Peyer's patch (tissue), 4 donors: ENCODE measurements at places on chromosomes 2 and 18.

GRCh38 chr2:71725836-71726235 is 272.5 kb downstream of the DYSF start:
- DNase-seq: no peak

GRCh38 chr2:207796585-207797350 is 27.1 kb upstream of the FZD5 start:
- peak; percentile 64 for DNase-seq

- DNase-seq: no peak
Observed at GRCh38 chr2:19845323-19845920, 56.4 kb downstream of the TTC32 start.

DNA sequence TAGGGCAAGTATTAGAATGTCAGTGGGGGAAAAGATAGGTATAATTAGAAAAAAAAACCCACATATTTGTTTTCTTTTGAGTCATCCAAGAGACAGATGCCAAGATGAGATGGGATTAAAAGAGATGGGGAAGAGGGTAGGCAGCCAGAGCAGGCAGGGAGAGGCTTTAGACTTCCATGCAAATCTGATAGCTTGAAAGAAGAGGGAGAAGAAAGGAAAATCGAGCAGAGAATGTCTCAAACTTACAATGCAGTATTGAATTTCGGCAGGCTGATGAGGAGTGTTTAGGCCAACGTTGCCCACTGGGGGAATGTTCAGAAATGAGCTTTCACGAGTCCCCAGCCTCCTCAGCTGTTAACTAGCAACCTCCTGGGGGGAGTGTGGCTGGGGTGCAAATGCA is 91.3 kb downstream of the SPATS2L start:
- no peak for DNase-seq

DNA sequence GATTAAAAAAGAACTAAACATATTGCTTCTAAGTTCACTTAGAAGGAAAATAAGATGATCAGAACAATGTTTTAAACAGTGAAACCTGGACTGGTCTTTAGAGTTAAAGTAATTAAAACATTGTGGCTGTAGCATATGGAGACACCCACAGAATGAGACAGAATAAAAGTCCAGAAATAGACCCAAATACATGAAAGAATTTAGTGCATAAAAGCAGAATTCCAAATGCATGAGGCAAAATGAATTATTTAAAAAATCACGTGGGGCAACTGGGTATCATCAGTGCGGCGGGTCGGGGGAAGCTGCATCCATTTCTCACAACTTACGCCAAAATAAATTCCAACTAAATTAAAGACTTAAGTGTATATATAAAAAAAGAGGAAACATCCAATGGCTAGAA is 12.1 kb downstream of the RNF149 start:
- no peak for DNase-seq

DNA sequence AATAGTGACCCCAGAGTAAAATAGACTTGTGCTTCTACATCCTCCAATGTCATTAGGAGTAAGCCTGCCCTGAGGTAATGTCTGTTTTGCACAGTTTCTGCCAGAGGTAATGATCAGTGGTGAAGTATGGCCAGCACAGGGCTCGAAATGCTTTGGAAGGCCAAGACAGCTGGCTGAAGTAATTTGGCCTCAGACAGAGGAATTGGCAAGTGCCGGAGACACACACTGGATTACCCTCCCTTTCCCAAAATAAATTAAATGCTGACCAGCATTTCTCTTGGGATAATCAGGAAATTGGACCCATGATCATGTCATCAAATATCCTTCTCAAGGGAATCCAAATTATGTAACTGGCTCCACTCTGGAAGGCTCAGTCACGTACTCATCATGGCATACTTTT is 379.0 kb upstream of the CHST9 start:
- DNase-seq: no peak

DNA sequence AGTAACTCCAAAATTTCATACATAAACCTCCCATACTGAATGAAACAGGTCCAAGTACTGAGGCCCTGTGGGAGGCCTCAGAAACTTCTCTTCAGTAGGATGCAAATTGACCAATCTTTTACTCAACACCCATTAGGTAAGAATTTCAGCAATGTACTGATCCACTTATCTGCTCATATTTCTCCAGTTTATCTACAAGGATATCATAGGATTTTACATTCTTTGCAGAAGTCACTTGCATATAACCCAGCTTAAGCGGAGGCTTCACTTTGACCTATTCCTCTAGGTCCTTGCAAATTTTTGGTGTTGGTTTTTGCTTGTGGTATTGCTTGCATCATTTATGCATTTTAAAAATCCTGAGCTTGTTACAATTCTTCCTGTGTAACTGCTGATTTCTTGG is 28.8 kb upstream of the SLC3A1 start:
- DNase-seq: no peak

- DNase-seq: no peak
Observed at GRCh38 chr2:143816916-143817315, 687.7 kb downstream of the ARHGAP15 start.

DNA sequence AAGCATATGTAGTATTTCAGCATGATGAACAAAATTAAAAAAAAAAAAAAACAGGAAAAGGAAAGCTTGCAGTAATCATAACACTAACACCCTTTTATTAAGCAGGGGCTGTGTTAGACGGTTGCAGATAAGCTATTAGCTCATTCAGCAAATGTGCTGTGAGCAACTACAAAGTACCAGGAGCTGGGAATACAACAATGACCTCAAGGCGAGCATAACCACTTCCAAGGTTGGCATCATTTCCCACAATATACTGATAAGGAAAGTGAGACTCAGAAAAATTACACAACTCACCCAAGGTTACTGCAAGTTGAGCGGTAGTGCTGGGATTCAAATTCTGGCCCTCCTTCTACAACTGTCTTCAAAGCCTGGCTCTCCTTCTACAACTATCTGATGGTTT is 38.2 kb upstream of the ACTR3 start:
- no peak for DNase-seq

GRCh38 chr18:58355243-58355642 is 273.6 kb downstream of the ALPK2 start:
- no peak for DNase-seq

- DNase-seq: no peak
Observed at GRCh38 chr2:177533253-177533652, 140.7 kb downstream of the AGPS start.

DNA sequence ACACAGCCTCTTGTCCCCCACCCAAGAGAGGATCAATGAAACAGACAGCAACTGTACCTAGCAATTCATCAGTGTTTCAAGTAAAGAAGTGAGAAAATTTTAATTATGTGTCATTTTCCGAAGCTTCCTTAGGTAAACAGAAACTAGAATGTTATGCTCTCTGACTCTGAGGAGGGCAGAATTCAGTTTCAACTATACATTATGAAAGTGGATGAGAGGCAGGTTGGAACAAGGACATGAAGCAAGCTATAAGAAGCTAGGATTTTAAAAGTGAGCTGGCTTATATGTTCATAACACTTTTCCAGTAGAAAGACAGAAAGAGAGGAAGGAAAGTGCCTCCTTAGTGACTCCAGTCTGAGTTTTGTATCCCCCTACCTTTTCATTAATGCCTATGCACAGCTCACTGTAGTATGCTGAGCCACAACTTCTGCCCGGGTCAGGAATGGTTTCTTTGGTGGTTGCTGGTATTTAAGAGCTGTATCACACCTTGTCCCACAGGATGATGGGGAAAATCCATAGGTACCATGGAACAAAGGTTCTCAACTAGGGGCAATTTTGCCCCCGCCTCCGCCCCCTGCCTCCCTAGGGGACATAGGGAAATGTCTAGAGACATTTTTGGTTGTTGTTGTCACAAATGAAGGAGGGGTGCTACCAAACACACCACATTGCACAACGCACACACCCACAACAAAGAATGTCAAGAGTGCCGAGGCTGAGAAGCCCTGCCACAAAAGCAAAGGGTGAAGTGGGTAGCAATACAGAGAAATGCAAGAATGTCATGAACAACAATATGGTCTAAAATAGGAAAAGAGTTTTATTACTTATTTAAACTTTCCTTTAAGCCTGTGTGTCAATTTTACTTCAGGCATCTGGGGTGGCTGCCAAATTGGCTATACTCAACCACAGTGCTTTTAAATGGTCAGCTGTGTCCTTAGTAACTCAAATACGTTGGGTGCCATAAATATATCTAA is 161.0 kb upstream of the ZFP36L2 start:
- DNase-seq: no peak

GRCh38 chr2:190361572-190361971 is 18.2 kb downstream of the INPP1 start:
- no peak for DNase-seq

DNA sequence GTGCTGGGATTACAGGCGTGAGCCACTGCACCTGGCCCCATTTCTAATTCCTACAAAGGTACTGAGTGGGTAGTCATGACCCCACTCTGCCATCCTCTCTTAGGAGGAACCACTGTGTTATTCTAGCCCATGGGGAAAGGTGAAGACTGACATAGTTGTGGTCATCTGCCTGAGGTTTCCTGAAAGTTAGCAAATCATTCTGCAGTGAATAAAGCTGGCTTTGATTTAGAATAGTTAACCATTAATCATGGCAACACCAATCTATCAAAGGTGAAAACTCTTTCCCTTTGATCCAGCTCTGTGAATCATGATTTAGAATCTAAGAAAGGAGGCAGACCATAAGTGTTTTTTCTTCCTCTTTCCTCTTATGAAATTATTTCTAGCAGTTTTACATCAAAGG is 50.8 kb downstream of the SUMO1 start:
- DNase-seq: no peak

DNA sequence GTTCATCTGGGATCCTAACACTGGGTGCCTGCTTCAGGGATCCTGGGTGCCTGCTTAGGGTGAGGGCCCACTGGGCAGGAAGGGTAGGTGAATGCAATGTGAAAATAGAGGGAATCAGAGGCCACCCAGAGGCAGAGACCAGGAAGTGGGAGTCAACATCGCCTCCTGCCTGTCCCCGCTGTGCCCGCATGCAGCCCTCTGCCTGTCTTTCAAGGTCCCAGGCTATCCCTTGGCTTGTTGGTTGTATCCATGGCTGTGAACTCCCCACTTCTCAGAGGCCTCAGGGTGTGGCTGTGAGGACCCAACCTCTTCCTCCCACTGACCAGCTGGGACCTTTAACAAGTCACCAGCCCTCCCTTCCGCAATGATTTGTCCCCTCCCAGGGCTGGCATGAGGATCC is 26.5 kb downstream of the PSD4 start:
- no peak for DNase-seq
